ENCODE measurements at places on chromosomes 11 and 22.

DNA sequence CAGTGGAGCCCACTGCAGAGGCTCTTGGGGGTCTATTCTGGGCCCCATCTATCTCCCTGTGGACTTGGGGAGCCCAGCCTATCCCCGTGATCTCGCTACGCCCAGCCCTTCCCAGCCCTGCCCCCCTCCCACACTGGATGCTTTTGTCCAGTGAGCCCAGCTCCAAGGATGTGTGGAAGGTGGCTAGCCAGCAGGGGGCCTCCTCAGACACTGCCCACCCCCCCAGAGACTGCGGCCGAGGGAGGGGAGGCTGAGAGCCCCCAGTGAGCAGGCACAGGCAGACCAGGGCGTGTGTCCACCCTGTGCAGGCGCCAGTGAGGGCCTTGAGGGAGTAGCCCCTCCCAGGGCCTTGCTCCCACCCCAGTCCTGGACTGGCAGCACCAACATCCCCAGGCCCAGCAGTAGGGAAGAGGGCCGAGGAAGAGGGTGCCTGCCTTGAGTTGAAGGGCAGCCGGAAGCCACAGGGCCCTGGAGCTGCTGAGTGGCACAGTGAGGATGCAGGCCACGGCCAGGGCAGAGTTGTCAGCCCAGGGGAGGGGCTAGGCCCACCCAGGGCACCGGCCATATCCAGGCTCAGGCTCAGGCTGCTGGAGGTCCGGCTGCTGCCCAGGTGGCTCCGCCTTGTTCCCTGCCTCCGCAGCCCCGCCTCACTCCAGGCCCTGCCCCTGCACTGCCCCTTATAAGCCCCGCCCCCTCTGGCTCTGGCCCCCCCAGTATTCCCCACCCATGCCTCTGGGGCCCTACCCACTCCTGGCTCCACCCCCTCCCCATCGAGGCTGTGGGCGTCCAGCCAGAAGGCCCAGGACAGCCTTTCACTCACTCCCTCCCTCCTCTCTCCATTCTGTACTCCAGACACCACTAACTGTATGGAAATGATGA lies 28.0 kb downstream of the MOB2 start:
- H3K27me3 ChIP-seq, result no peaks in the 10 kb centered on the region
- H3K27ac ChIP-seq, result peak overlapping the region; percentile 84
- peak overlapping the region; percentile 35 for H3K4me3 ChIP-seq
- peak; percentile 82 for DNase-seq
- H3K36me3 ChIP-seq, result no peaks in the 10 kb centered on the region

GRCh38 chr11:133081730-133082452 lies 450.4 kb downstream of the OPCML start:
- no peaks in the 10 kb centered on the region for H3K36me3 ChIP-seq
- peaks cover 6% of the 10 kb centered on the region for H3K4me1 ChIP-seq
- H3K27me3 ChIP-seq, result peaks cover 70% of the 10 kb centered on the region
- no peak overlapping the region for H3K4me3 ChIP-seq
- no peak overlapping the region for H3K27ac ChIP-seq

GRCh38 chr11:1163911-1164735 lies 6.4 kb downstream of the MUC5AC start:
- no peak overlapping the region for H3K4me3 ChIP-seq
- no peaks in the 10 kb centered on the region for H3K4me1 ChIP-seq
- no peaks in the 10 kb centered on the region for H3K27me3 ChIP-seq

- DNase-seq, result no peak
- no peaks in the 10 kb centered on the region for H3K4me1 ChIP-seq
- peaks cover 41% of the 10 kb centered on the region for H3K27me3 ChIP-seq
- no peak overlapping the region for H3K27ac ChIP-seq
- H3K36me3 ChIP-seq, result no peaks in the 10 kb centered on the region
Measured at GRCh38 chr22:37126882-37127281, 17.4 kb upstream of the TMPRSS6 start.

- no peaks in the 10 kb centered on the region for H3K27me3 ChIP-seq
- no peak overlapping the region for H3K27ac ChIP-seq
- H3K36me3 ChIP-seq, result no peaks in the 10 kb centered on the region
- no peak for DNase-seq
Measured at GRCh38 chr11:35324981-35325380, 94.4 kb downstream of the SLC1A2 start.

- no peak for DNase-seq
- H3K27ac ChIP-seq, result no peak overlapping the region
- no peak overlapping the region for H3K4me3 ChIP-seq
- H3K4me1 ChIP-seq, result no peaks in the 10 kb centered on the region
- H3K27me3 ChIP-seq, result no peaks in the 10 kb centered on the region
Measured at GRCh38 chr22:36885474-36885873, 24.7 kb downstream of the NCF4 start.

GRCh38 chr22:46593996-46594946 lies 25.9 kb upstream of the GRAMD4 start:
- no peak overlapping the region for H3K4me3 ChIP-seq
- no peaks in the 10 kb centered on the region for H3K27me3 ChIP-seq
- peaks cover 64% of the 10 kb centered on the region for H3K4me1 ChIP-seq
- no peaks in the 10 kb centered on the region for H3K36me3 ChIP-seq
- DNase-seq, result no peak
- peak overlapping the region; percentile 52 for H3K27ac ChIP-seq

DNA sequence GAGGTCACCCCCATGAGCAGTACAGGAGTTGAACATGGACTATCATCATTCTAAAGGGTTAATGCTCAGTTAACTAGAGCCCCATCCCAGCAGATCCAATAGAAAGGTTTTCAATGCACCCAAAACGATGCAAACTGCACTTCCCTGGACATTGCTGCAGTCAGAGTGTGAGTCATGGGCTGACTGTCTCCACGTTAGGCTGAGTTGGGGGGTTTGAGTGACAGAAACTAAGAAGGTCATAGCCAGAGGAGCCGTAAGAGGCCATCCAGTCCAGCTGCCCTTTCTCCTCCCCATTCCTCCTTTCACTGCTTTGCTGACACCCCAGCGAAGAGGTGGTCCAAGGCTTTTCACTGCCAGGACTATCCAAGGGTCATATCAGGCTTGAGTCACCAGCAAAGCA lies 10.5 kb upstream of the OR2AT4 start:
- no peak overlapping the region for H3K4me3 ChIP-seq
- H3K27me3 ChIP-seq, result no peaks in the 10 kb centered on the region
- no peak overlapping the region for H3K27ac ChIP-seq
- no peak for DNase-seq
- no peaks in the 10 kb centered on the region for H3K36me3 ChIP-seq

DNA sequence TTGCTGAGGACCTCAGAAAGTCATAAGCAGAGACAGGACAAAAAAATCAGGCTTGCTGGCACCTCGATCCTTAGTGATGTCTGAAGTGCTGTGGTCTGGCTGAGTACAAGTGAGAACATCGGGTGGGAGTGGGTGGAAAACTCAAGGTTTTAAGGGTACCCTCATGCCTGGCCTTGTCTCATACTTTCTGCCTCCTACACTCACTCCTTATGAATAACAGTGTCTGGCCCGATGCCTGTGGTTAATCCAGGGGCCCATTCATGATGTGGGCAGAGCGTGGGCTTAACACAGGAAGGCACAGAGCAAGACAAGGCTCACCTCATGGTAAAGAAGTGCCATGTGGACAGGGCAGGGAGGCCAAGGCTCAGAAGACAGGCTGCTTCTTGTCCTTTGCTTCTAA lies 11.0 kb upstream of the UCP3 start:
- peaks cover 49% of the 10 kb centered on the region for H3K4me1 ChIP-seq
- peak overlapping the region; percentile 90 for H3K27ac ChIP-seq
- H3K27me3 ChIP-seq, result no peaks in the 10 kb centered on the region

GRCh38 chr22:19108807-19109197 lies 13.4 kb downstream of the DGCR2 start:
- H3K4me1 ChIP-seq, result peaks cover 33% of the 10 kb centered on the region
- DNase-seq, result no peak
- H3K36me3 ChIP-seq, result no peaks in the 10 kb centered on the region
- H3K27me3 ChIP-seq, result no peaks in the 10 kb centered on the region
- H3K27ac ChIP-seq, result peak overlapping the region; percentile 57

- H3K4me3 ChIP-seq, result no peak within 1 kb of the TSS
- H3K27ac ChIP-seq, result no peak within 1 kb of the TSS
- H3K27me3 ChIP-seq, result no peaks in the 10 kb centered on the region
- H3K4me1 ChIP-seq, result no peaks in the 10 kb centered on the region
- DNase-seq, result no peak
- no peaks in the 10 kb centered on the region for H3K36me3 ChIP-seq
Measured at GRCh38 chr11:4482445-4482844, at the start of gene OR52K1. Gene OR52K1, plus strand, starts transcription at chr11:4482646. Its CDS starts 6,255 bp downstream, at chr11:4488901.

DNA sequence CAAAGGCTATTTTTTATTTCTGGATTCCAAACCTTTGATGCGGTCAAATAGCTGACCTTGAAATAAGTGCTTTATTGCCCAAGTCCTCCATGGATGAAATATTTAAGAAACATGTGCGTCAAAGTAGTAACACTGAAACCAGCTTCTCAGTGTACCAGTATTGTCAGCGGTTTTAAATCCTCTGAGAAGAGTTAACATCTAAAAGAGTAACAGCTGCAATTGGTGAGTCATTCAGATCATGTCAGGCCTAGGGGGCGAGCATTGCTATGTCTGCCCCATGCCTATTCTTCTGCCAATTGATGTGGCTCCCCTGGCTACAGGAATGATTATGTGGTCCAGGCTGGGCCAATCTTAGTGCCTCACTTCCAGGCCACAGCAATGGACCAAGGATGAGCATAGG lies 263.3 kb upstream of the SORL1-AS1 start:
- DNase-seq, result no peak
- H3K4me1 ChIP-seq, result no peaks in the 10 kb centered on the region
- no peak overlapping the region for H3K27ac ChIP-seq
- no peaks in the 10 kb centered on the region for H3K36me3 ChIP-seq

GRCh38 chr11:65498042-65498726 lies 661 bp upstream of the MALAT1 start:
- DNase-seq, result peak; percentile 63
- H3K36me3 ChIP-seq, result peaks cover 30% of the 10 kb centered on the region
- H3K27me3 ChIP-seq, result no peaks in the 10 kb centered on the region

DNA sequence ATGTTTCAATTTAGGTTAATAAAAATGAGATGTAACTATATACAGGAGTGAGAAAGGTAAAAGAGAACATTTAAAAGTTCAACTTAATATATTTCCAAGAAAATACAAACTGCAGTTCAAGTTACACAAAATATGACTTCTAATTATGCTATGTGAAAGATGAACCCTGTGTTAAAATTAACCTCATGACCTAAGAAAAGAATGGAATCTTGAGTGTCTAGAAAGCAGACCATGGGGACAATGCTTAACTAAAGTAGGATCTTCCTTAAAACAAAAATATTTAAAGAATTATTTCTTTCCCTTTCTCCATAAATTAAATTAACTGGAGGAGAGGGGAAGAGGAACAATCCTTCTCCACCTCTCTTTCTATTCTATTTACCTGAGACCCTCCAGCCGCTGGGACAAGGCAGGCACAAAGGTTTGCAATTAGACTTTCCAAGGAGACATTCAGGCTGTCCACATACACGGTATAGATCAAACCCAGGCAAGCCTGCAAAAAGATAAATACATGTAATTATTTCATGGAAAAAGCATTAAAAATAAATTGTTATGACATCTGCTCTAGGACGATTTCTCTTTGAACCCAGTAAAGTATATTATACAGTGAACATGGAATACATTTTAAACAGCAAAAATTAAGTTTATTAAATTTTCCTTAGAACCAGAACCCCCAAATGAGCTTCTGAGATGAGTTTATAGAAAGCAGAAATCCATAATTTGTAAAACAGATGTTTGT lies 264.5 kb downstream of the SBF2 start:
- no peak overlapping the region for H3K4me3 ChIP-seq
- no peaks in the 10 kb centered on the region for H3K4me1 ChIP-seq
- peaks cover 11% of the 10 kb centered on the region for H3K36me3 ChIP-seq
- no peak overlapping the region for H3K27ac ChIP-seq
- DNase-seq, result no peak

DNA sequence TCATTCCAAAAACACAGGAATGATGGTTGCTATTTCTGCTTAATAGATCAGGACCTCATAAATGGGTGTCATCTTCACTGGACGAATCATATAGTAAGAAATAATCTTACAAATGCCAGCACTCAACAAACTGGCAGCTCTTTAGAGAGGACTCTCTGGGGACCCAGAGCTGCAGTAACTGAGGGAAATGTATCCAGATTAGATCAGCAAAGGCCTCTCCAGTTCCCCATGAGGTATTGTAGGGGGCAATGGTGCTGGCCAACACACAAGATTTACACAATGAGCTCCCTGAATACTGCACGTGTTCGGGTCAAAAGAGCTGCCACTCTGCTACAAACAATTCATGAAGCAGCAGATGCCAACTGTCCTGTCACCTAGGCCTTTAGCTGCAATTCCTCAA lies 110.2 kb downstream of the RBFOX2 start:
- H3K27me3 ChIP-seq, result no peaks in the 10 kb centered on the region
- no peak overlapping the region for H3K4me3 ChIP-seq
- peaks cover 87% of the 10 kb centered on the region for H3K4me1 ChIP-seq
- DNase-seq, result no peak
- H3K27ac ChIP-seq, result no peak overlapping the region
- H3K36me3 ChIP-seq, result no peaks in the 10 kb centered on the region

DNA sequence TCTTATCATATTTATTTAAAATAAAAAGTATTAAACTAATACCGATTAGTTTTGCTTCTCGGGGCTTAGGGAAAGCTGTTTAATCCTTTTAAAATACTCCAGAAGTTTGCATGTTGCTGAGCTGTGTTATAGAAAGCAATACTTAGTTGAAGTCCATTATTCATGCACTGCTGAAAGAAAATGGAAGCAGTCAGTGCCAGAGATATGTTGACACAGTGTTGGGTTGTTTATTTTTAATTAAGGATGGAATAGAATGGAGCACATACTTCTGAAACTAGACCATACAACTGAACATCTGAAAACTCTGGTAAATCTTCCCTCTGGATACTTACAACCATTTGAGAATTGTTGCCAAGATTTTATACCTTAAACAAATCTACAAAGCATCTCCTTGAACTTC lies 282.7 kb upstream of the CCDC179 start:
- no peaks in the 10 kb centered on the region for H3K4me1 ChIP-seq
- H3K27me3 ChIP-seq, result no peaks in the 10 kb centered on the region
- H3K36me3 ChIP-seq, result no peaks in the 10 kb centered on the region
- H3K27ac ChIP-seq, result no peak overlapping the region
- H3K4me3 ChIP-seq, result no peak overlapping the region
- DNase-seq, result no peak

- no peaks in the 10 kb centered on the region for H3K36me3 ChIP-seq
- no peak for DNase-seq
- no peaks in the 10 kb centered on the region for H3K4me1 ChIP-seq
- no peak overlapping the region for H3K4me3 ChIP-seq
- no peak overlapping the region for H3K27ac ChIP-seq
- H3K27me3 ChIP-seq, result no peaks in the 10 kb centered on the region
Measured at GRCh38 chr11:27618281-27618915, 81.9 kb downstream of the BDNF start.

- no peak overlapping the region for H3K4me3 ChIP-seq
- H3K36me3 ChIP-seq, result no peaks in the 10 kb centered on the region
- H3K27me3 ChIP-seq, result no peaks in the 10 kb centered on the region
Measured at GRCh38 chr22:38831166-38831945, 12.5 kb downstream of the NPTXR start.

- no peak overlapping the region for H3K27ac ChIP-seq
- no peaks in the 10 kb centered on the region for H3K36me3 ChIP-seq
- H3K4me3 ChIP-seq, result no peak overlapping the region
- H3K27me3 ChIP-seq, result no peaks in the 10 kb centered on the region
- DNase-seq, result no peak
- no peaks in the 10 kb centered on the region for H3K4me1 ChIP-seq
Measured at GRCh38 chr11:19905280-19905853, 192.7 kb downstream of the NAV2 start.
